ENCODE measurements at places on chromosomes 11 and 22. TPM values are rescaled to one million over a fixed set of nuclear protein-coding genes. Genes with fewer than 3 reads are reported as not detected.

Gene VPS37C
- polyA plus RNA-seq, result 3.8 TPM

Gene SCN2B
- 0.01 TPM for polyA plus RNA-seq

GRCh38 chr11:76663486-76663810, 7.1 kb downstream of the LRRC32 start:
- no peak overlapping the region for H3K27ac ChIP-seq
- H3K4me3 ChIP-seq, result no peak overlapping the region
- no peak for DNase-seq
- H3K36me3 ChIP-seq, result no peaks in the 10 kb centered on the region
- H3K4me1 ChIP-seq, result peaks cover 6% of the 10 kb centered on the region
- peaks cover 12% of the 10 kb centered on the region for H3K27me3 ChIP-seq

DNA sequence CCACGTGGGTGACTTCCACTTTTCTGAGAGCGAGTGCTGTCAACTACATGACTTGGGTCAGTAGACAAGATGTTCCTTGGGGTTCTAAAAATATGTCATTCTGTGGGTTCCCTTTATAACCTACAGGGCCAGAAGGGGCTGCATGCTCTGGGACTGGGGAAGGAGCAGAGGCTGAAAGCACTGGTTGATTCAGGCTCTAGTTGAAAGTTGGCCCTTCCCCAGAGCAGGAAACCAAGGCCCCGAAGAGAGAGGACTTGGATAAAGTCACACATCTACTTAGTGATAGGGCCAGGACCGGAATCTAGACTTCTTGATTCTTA, 9.9 kb downstream of the ADAMTS15 start:
- no peaks in the 10 kb centered on the region for H3K36me3 ChIP-seq
- no peak for DNase-seq
- H3K4me3 ChIP-seq, result no peak overlapping the region
- H3K27me3 ChIP-seq, result peaks cover 2% of the 10 kb centered on the region
- H3K27ac ChIP-seq, result no peak overlapping the region

DNA sequence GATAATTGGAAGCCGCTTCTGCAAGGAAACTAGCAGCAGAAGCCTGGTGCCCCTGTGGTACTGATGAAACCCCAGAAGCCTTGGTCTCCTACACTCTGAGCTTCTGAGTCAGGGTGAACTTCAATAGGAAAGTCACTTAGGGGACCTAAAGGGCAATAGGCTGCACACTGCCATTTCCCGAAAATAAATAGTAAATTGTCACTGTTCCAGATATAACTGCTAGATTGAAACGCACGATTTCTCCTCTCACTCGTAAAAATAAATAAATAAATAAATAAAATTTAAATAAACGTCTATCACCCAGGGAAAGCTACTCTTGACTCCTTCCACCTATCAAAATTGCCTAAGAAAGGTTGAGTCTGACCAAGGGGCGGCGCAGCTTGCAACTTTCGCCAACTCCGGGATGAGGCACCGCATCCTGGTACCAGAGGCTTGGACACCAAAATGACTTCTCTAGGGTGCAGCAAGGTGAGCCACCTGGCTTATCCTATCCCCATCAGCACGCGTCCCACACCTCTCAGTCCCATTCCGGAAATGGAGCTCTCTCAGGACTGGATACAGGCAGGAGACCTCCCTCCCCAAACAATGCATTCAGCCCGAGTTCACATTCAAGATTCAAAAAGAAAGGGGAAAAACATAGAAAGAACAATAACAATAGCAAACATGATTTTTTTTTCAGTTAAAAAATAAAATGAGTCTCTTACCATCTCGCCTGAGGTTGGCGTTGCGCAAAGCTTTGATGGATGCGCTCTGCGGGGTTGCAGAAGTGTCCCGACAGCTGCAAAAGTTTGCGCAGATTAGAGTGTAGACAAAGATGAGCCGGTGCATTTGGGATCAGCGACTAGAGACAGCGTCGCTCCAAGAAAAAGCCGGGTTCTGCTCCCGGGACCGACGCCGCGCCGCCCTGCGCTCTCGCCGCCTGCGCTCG, 583 bp downstream of the PDGFD start:
- peaks cover 9% of the 10 kb centered on the region for H3K4me1 ChIP-seq
- no peaks in the 10 kb centered on the region for H3K27me3 ChIP-seq
- peak overlapping the region; percentile 41 for H3K4me3 ChIP-seq
- no peak for DNase-seq
- no peak overlapping the region for H3K27ac ChIP-seq

DNA sequence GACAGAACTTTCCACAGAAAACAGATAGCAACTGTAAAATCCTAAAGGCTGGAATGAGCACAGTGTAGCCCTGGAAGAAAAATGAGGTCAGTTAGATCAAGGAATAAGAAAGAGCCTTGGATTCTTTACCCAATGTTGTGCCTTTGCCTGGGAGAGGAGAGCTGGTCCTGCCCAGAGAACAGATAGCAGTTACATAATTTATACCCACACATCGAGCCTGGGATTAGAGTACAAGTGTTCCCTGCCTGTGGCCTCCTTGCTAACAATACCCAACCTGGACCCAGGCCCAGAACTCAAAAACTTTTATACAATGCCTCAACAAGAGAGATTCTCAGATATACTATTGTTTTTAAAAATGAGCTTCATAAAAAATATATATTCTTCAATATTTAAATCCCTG, 1998.4 kb downstream of the LRRC4C start:
- no peak for DNase-seq
- no peaks in the 10 kb centered on the region for H3K4me1 ChIP-seq
- no peak overlapping the region for H3K4me3 ChIP-seq

DNA sequence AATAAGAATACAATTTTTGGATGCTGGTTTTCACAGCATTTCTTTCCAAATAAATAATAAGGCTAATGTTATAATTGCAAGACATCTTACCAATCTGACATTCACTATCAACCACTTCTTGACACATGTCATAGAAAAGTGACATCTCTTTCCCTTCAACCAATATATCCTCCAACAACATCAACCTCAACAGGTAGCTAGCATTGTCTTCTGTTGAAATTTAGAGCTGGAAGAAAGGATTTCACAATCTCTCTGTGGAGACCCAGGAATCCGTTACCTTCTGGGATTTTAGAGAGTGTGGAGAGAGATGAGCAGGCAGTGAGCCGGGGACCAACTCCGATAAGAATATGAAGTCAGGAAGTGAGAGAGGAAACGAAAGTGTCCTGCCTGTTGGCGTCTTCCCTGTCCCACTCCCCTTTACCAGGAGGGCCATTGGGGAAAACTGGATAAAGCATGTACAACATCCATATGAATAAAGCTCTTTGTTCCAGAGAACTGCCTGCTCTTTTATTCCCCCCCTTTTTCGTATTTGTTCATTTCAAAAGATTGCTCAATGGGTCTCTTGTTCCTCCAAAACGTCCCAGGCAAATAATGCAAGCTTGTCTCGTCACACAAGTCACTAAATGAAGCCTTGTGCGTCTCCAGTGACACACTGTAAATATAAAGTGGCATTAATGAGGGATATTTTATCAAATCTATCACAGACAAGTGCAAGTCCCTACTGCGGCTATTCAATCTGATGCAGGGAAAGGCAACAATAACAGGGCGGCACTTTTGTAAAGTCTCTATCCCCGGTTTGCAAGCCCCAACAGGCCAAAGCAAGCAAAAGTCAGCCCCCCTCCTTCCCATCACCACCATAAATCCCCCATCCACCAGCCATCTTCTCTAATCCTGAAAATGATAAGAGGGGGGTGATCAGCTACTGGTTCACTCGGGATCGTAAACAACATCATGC, 3.4 kb downstream of the CADM1 start:
- H3K27ac ChIP-seq, result no peak overlapping the region
- no peak for DNase-seq
- H3K4me1 ChIP-seq, result peaks cover 19% of the 10 kb centered on the region
- no peaks in the 10 kb centered on the region for H3K36me3 ChIP-seq
- peak overlapping the region; percentile 36 for H3K4me3 ChIP-seq
- H3K27me3 ChIP-seq, result peaks cover 83% of the 10 kb centered on the region

Measured in CD14-positive monocyte (primary cell).